Left ventricle myocardium inferior (tissue), 1 donor: ENCODE measurements at places on chromosomes 1 and 21. TPM values are rescaled to one million over a fixed set of nuclear protein-coding genes. Genes with fewer than 3 reads are reported as not detected.

TMPRSS15 gene
- total RNA-seq = not detected

TSPAN1 gene
- 1.4 TPM for total RNA-seq

C1orf94 gene
- total RNA-seq = not detected

PGLYRP4 gene
- total RNA-seq = not detected

ASCL5 gene
- total RNA-seq = not detected

PLA2G2F gene
- not detected for total RNA-seq

NUP210L gene
- 0.30 TPM for total RNA-seq

NAV1 gene
- 74.8 TPM for total RNA-seq
